ENCODE measurements at places on chromosomes 7 and 10.

- peak; percentile 31 for DNase-seq
Measured at GRCh38 chr10:60732198-60732806, 46.0 kb upstream of the CDK1 start.

DNA sequence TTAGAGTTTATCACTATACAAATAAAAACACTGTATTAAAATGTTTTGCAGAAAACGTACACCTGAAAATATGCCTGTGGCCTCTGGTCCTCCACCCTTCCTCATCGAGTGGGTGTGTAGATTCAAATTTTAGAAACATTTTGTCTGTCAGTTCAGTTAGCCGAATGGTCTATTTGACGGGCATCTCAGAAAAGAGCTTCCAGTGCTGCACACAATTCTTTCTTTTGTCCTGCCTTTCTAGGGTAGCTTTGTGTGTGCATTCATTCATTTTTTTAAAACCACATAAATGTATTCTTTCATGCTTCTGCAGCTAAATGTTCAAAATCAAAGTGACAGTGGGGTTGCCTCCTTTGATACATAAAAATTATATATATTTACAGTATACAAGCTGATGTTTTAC, 46.8 kb downstream of the GNAI1 start:
- DNase-seq = no peak

GRCh38 chr7:24881623-24882022, 98.4 kb downstream of the OSBPL3 start:
- no peak for DNase-seq

DNA sequence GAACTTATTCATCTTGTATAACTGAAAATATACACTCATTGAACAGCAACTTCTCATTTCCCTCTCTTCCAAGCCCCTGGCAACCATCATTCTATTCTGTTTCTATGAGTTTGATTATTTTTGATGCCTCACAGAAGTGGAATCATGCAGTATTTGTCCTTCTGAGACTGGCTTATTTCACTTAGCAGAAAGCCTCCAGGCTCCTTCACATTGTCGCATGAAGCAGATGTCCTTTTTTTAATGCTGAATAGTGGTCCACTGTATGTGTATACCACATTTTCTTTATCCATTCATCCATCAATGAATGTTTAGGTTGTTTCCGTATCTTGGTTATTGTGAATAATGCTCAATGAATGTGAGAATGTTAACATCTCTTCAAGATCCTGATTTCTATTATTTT, 238.2 kb upstream of the KLF14 start:
- no peak for DNase-seq

DNA sequence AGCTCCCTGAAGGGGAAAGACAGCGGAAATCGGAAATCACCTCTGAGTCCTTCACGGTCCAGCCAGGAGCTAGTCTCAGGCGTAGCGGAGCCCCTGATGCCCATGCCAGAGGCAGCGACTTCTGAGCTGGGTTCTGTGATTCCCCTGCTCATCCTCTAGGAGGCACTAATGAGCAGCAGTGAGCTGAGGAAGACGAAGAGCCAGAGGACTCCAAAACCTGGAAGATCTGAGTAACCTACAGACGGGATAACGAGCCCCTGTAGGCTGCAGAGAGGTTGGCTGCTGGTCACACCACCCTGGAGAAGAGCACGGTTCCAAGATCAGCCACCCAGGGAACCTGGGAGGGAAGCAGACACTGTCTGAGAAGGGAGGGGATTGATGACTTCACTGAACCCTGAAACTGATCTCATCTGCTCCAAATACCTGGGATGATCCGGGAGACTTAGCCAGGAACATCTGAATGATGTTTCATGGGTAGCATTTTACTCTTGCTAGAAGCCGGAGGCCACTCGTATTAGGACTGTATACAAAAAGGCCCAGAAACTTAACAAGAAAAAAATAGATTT, 304.1 kb downstream of the PAXIP1 start:
- no peak for DNase-seq

DNA sequence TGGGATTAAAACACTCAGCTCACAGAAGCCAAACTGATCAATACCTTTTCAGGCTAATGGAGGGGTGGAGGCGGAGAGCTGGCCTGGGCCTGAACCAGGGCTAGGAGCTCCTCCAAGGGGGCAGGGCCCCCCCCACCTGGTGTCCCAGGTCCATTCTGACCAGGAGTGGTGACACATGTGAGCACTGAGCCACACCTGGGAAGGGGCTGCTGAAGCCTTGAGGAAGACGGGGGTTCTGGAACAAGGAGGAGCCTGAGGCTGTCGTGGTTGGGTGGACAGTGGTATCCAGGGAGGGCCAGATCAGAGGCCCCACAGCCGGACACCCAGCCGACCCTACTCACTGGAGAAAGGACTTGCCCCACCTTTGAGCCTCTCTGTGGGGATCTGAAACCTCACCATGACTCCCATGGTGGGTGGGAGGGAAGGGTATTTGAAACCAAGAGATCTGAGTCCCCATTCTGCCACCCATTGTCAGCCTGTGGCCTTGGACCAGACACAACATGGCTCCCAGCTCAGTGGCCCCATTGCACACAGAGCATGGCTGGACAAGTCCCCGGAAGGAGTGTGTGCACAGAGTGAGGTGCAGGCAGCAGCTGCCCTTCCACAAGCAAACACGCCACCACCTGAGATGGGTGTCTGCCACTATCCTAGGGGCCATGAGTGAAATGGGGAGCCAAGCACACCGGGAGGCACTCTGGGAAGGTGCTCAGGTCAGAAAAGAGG, 12.4 kb downstream of the TMEM273 start:
- no peak for DNase-seq

DNA sequence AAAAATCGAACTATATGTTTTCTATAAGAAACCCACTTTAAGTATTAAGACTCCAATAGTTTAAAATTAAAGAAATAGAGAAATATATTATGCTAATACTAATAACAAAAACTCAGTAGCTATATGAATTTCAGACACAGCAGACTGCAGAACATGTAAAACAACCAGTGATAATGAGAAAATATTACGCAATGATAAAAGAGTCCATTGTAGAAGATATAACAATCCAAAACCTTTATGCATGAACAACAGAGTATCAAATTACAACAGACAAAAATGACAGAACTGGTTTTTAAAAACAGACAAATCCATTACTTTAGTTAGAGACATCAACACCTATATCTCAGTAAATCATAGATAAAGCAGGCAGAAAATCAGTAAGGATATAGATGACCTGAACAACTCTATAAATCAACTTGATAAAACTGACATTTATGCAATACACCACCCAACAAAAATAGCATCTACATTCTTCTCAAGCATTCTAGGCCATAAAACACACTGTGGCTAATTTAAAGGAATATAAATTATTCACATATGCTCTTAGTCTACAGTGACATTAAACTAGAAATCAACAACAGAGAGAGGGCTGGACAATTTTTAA, 669.5 kb upstream of the GHITM start:
- no peak for DNase-seq

DNA sequence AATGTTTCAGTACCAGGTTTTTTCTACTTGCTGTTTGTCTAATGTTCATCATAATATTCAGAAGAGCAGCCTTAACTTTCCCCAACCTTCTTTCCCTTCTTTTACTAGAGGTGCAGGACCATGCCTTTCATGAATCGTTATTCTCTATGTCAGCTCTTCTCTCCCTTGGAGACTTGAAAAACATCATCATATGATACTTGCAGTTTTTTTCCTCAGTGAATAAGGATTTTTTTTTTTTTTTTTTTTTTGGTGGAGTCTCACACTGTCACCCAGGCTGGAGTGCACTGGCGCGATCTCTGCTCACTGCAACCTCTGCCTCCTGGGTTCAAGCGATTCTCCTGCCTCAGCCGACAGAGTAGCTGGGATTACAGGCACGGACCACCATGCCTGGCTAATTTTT, 30.1 kb downstream of the SMNDC1 start:
- no peak for DNase-seq

DNA sequence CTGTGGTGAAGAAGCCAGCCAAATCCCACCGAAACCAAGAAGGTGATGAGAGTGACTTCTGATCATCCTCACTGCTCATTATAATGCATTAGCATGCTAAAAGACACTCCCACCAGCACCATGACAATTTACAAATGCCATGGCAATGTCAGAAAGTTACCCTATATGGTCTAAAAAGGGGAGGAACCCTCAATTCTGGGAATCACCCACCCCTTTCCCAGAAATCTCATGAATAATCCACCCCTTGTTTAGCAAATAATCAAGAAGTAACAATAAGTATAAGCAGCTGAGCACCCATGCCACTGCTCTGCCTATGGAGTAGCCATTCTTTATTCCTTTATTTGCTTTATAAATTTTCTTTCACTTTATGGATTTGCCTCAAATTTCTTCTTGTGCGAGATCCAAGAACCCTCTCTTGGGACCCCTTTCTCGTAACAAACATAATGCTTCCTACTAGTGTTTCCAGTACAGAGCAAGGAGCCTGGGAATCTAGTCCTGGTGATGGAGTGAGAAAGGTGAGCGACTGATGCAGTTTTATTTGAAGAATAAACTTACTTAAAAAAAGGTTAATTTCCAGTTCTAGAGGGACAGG, 18.4 kb upstream of the EXOC6 start:
- no peak for DNase-seq

- no peak for DNase-seq
Measured at GRCh38 chr10:72342911-72343310, 11.8 kb downstream of the DNAJB12 start.

DNA sequence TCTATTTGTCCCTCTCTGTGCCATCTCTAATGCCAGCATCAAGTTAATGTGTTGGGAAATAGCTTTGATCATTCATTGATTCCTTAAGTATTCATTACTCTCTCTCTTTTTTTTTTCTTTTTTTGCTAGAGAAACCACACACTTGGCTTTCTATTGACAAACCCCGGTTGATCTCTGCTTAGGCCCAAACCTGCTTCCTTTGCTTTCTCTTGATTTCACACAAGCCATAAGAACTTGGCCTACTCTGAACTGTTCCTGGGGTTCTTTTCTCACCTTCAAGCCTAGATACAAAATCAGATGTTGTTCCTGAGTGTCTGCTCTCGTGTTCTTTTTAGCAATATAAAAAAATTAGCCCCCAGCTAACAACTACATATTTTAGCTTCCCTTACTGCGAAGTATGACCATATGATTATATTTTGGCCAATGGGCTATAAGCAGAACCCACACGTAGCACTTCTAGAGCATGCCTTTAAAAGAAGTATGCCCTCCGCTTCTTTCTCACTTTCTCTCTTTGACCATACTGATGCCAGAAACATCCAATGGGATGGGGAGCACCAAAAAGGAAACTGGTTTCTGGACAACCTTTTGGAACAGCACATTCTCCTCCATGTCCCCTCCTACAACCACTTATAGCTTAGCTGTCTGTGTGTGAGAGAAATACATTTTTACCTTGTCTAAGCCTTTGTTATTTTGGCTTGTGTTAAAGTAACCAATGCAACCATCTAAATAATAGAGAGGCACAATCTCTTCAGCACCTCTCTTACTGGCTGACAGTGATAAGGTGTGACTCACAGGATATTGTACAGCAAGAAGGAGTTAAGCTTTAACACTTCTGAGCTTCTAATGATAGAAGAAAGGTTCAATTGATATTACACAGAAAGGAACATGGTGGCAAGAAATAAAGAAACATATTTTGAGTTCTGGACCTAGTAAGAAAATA, 96.6 kb upstream of the LRRN3 start:
- DNase-seq = no peak

DNA sequence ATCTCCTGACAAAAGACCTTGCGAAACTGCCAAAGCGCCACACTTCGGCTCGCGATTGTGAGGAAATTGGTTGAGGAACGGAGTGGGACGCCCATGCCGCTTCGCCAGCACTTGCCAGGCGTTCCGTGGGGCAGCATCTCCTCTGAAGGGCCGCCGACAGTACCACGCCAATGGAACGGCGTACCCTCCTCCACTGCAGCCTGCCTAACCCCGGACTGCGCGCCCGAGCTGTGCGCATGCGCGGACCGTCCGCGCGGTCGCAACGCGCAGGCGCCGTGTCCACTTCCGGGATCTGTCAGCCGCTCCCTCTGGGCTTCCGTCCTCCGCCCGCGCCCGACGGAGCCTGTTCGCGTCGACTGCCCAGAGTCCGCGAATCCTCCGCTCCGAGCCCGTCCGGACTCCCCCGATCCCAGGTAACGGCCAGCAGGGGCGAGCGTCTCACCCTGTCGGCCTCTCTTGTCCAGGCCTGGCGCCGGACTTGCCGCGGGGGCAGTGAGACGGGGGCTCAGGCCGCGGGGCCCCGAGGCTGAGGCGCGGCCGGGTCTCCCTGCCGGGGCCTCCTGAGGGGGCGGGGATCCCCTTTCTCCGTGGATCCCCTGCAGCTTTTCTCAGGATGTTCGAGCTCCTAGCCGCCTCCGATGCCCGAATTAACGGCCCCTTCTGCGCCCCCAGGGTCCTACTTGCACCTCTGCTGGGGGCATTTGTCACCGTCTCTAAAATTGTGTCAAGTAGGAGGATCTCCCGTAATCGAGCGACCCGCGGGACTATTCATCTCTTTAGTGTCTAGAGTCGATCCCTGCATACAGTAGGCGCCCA, at the start of gene ARPC1A:
TSS of gene ARPC1A (plus strand) at position 307 of the 816 bp plus-strand sequence. CDS start 7,456 bp downstream, outside the sequence.
- DNase-seq = peak; percentile 99

- DNase-seq = no peak
Measured at GRCh38 chr10:42596196-42596595, 42.2 kb downstream of the ZNF33B start.

- no peak for DNase-seq
Measured at GRCh38 chr10:30789806-30790205, 160.3 kb upstream of the LYZL2 start.

GRCh38 chr10:70593513-70593890, 9.0 kb downstream of the PRF1 start:
- DNase-seq = no peak

DNA sequence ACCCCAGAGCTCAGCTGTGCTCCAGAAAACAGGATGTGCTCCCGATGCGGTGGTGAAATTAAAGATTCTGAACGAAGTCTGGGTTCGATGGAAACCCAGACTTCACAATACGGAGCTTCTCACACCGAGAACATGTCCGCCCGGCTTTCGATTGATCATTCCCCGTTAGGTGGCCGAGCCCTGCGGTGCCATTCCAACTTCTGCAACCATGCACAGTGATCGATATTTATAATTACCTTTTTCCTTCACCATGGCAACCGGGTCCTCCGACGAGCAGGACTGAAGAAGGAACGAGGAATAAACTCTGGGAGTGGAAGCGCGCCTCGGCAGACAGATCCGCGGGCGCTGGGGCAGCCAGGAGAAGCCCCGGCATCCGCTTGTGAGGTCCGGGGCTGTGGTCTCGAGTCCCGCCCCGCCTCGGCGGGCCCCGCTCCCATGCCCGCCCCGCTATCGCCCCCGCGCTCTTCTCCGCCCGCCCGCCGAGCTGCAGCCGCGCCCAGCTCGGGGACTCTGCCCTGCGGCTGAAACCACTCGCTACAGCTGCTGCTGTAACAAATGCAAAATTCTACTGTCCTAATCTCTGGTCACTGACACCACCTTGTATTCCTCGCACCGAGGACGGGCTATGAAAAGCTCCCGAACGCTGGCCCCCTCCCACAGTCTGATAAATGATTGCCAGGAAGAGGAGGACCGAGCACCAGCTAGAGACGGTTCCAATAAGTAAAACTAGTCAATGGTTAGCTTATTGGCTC, 26.2 kb downstream of the ABLIM1 start:
- peak; percentile 63 for DNase-seq

GRCh38 chr7:49692516-49692915, 80.9 kb upstream of the VWC2 start:
- no peak for DNase-seq

Data from GM13976 (cell line).